ENCODE measurements at places on chromosomes 5 and 9. TPM values are rescaled to one million over a fixed set of nuclear protein-coding genes. Genes with fewer than 3 reads are reported as not detected.

The SUSD3 gene
- 7.6 TPM for polyA plus RNA-seq

The IL9 gene
- polyA plus RNA-seq: not detected

GRCh38 chr9:94938384-94938783 lies 211.9 kb downstream of the AOPEP start:
- no peak for DNase-seq
- H3K27ac ChIP-seq: no peak overlapping the region
- no peaks in the 10 kb centered on the region for H3K36me3 ChIP-seq
- H3K4me1 ChIP-seq: peaks cover 17% of the 10 kb centered on the region
- no peaks in the 10 kb centered on the region for H3K27me3 ChIP-seq
- no peak overlapping the region for H3K4me3 ChIP-seq

- no peak overlapping the region for H3K27ac ChIP-seq
- peaks cover 28% of the 10 kb centered on the region for H3K27me3 ChIP-seq
- no peak for DNase-seq
- H3K4me1 ChIP-seq: no peaks in the 10 kb centered on the region
- H3K4me3 ChIP-seq: no peak overlapping the region
These were observed 99.5 kb downstream of the PAX5 start for GRCh38 chr9:36934478-36935065.

DNA sequence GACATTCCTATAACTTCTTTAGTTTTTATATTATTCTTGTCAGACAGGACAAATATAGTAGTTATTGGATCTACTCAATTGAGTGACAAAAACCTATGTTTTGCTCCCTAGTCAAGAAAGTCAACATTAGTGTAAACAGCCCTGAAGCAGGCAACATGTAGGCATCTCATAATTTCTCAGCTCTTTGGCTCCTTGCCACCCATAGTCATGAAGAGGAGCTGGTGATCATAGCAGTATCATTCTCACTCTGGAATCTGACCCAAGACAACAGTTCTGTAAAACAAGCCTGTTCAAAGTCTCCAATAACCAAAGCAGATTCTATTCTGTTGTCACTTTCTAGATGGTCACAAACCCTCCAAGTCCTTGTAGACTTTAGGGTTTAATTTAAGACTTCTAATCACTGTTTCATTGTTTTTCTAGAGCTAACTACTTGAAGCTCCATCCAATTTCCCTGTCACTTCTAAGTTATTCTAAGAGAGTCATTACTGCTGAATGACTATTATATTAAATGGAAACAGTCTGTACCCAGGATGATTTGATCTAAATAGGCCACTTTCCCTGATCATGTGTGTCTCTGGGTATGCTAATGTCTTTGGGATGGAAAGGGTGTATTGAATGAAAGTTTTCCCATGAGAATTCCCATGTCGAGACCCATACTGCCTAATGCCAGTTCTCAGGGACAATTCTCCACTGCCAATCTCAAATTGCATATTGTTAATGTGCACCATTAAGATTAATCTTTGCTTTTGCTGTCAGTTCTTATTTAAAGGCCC lies 533.3 kb downstream of the ACTL7B start:
- H3K27me3 ChIP-seq: no peaks in the 10 kb centered on the region
- no peaks in the 10 kb centered on the region for H3K4me1 ChIP-seq

DNA sequence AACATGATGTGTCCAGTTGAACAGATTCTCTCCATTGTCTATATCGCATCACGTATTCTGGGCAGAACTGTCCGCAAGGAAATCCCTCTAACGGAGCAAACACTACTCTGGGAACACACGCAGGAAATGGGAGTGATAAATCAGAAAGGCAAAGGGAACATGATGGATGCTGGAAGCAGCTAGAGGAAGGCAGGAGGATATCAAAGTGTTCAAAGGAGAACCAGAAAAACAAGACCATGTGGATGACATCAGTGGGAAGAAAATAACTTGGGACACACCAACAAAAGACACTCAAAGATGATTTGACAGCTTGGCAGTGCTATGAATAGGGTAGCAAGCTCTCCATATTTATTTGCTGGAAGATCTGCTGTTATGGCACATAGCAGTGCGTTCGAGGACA lies 142.9 kb downstream of the PLK2 start:
- no peak overlapping the region for H3K4me3 ChIP-seq
- no peaks in the 10 kb centered on the region for H3K27me3 ChIP-seq
- H3K4me1 ChIP-seq: no peaks in the 10 kb centered on the region
- no peak for DNase-seq
